ENCODE measurements at places on chromosomes 5 and 9.
A peak's percentile ranks its signal among the peaks of the same experiment; 100 is the strongest.

- no peak for DNase-seq
Measured at GRCh38 chr5:123359454-123360200, 63.6 kb downstream of the CEP120 start.

GRCh38 chr5:67873935-67874334, 341.6 kb upstream of the PIK3R1 start:
- DNase-seq: no peak

GRCh38 chr5:29867155-29867554, 1326.3 kb upstream of the CDH6 start:
- no peak for DNase-seq

GRCh38 chr9:117825609-117826347, 121.6 kb downstream of the TLR4 start:
- DNase-seq: no peak

DNA sequence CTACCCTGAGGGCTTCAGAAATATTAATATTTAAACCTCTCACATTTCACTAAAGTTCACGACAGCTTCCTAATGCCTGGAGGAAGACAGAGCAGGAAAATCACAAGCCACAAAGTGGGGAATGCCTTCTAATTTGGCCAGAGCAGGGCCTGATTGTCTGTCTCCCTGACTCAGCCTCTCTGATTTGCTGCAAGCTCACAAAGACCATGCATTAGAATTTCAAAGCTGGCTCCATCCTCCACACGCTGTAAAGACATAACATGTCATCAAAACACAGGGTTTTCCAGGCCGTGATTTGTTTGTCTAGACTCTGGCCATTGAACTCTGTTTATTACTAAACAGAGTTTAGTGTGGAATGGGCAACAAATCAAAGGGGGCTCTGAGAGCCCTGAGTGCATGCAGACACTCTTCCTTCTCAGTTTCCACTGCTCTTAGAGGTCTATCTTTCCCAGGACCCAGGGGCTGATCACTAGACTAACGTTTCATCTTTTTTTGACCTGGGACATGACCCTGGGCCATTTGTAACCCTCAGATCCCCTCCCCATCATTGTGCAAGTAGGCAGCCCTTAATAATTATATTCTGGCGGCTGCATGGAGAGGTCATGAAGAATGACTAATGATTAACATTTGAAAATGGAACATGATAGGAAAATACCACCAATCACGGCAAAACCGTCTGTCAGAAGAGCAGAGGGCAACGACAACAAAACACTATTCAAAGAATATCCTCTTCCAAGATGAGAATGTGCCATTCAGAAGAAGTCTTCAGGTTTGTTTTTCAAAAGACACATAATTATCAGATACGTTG, 140.2 kb downstream of the ENC1 start:
- no peak for DNase-seq

DNA sequence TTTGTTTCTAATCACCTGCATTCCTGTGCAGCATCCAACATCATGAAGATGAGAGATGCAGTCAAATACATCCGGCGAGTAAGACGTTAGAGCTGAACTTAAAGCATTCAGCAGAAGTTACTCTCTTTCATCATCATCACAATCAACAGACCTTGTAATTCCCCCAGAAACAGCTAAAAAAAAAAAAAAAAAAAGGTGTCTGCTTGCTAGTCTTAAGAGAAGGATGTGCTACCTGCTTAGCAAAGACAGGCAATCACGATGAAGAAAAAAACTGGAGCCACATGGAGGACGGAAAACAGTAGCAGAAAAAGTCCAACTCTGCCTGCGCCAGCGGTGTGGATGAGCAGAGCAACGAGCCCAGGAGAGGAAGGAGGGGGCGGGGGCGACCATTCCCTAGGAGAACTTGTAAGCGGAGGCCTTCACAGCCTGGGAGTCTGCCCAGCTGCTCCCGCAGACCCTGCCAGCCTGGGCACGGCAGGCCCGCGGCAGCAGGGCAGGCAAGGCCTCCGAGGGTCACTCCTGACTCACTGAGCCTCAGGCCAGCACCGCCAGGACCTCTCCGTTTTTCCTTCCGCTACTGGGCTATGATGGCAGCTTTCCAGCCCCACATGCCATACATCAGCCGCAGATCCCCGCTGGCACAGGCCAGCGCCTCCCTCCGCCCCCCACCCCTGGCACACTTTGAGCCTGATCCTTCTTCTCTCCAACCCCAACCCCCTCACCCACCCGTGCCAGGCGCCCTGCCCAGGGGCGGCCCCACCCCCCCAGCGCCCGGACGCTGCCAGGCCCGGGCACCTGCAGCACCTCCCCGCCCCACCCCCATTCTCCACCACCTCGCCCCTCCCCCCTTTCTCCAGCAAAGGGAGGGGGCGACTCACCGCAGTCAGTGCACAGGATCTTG, 1.4 kb downstream of the NRG2 start:
- peak; percentile 65 for DNase-seq

DNA sequence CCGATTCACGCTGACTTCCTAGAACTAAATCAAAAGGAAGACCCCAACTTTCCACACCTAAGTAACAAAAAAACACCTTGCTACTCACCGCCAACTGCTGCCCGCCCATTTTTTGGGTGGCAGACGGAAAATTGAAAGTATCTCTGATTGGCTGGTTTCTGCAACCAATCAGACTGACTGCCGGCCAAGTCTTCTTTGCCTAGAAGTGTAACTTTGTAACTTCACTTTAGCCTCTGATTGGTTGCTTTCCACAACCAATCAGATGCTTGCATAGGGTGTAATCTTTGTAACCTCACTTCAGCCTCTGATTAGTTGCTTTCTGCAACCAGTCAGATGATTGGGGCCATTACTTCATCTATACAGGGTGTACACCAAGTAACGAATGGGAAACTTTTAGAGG, 42.6 kb upstream of the ANKH start:
- no peak for DNase-seq

- no peak for DNase-seq
Measured at GRCh38 chr9:96256800-96257199, 45.2 kb downstream of the HSD17B3 start.

DNA sequence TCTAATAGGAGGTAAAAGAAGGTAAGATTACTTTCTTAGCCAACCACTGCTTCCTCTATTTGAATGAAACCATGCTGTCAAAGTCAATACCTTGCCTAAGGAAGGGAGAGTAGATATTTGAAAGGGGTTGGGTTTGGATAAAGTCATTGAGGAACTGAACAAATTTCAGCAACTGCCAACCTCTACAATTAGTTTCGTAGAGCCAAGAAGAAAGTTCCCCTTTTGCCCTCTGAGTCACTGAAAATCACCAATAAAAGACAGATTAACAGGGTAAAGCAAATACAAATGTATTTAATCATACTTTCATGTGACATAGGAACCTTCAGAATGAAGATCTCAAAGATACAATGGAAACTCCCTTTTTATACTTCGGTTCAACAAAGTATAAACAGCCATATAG, 615.7 kb downstream of the GABRG2 start:
- no peak for DNase-seq

DNA sequence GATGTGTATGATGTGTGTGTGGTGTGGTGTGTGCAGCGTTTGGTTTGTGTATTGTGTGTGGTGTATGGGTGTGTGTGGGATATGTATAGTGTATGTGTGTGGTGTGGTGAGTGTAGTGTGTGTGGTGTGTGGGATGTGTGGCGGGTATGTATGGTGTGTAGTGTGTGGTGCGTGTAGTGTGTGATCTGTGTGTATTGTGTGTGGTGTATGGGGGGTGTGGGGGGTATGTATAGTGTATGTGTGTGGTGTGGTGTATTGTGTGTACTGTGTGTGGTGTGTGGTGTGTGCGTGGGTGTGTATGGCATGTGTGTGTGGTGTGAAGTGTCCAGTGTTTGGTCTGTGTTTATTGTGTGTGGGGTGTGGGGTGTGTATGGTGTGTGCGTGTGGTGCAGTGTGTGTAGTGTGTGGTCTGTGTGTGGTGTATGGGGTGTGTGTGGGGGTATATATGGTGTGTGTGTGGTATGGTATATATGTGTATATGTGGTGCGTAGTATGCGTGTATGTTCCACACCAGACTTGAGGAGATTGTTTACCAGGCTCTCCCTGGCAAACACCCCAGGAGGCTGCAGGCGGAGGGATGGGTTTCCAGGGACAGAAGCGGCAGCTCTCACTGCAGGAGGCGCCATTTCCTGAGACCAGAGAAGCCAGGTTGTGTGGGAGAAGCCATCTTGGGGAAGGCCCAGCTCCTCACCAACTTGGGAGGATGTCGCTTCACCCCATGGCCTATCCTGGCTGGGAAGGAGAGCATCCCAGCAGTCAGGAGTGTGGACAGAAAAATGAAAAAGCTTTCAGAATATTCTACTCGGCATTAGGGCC, 138.1 kb downstream of the NXNL2 start:
- DNase-seq: no peak

DNA sequence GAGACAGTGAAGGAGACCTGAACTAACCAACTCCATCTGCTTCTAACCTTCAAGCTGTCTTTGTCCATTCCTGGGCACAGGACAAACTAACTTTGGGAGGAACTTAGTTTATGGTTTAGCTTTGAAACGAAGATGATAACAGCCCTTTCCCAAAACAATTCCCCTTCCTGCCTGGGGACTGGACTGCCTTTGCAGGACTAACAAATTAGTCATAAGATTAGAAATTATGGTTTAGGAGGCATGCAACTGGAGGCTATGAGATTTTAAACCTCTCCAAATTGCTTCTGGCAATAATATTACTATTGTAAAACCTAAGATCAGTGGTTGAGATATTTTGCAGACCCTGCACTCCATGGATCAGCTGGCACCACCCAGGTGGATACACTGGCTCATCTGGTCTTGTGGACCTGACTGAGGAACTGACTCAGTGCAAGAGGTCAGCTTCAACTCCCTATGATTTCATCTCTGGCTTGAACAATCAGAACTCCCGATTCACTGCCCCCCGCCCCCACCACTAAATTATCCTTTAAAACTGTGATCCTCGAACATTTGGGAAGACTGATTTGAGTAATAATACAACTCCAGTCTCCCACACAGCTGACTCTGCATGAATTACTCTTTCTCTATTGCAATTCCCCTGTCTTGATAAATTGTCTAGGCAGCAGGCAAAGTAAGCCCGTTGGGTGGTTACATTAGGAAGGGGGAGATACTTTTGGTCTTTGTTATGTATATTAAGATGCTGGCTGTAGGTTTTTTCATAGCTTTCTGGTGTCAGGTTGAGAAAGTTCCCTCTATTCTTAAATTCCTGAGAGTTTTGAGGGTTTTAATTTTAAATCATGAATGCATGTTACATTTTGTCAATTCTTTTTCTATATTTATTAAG, 213.3 kb downstream of the TSSK1B start:
- DNase-seq: no peak

- DNase-seq: peak; percentile 87
Measured at GRCh38 chr5:172713113-172713808, 57.7 kb downstream of the DUSP1 start.

DNA sequence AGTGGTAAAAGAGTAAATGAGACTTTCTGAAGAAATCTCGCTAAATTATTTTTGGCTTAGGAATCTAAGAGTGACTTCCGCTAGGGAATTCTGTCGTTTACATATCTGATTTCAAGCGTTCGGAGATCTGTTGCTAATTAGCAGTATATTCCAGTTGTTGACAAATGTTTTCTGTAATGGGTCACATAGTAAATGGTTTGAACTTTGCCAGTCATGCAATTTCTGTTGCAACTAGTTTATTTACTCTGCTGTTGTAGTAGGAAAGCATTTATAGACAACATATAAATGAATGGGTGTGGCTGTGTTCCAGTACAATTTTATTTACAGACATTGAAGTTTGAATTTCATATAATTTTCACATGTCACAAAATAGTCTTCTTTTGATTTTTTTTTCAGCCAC, 57.4 kb upstream of the JAK2 start:
- no peak for DNase-seq

GRCh38 chr5:171642894-171643293, 142.7 kb upstream of the SMIM23 start:
- DNase-seq: no peak

DNA sequence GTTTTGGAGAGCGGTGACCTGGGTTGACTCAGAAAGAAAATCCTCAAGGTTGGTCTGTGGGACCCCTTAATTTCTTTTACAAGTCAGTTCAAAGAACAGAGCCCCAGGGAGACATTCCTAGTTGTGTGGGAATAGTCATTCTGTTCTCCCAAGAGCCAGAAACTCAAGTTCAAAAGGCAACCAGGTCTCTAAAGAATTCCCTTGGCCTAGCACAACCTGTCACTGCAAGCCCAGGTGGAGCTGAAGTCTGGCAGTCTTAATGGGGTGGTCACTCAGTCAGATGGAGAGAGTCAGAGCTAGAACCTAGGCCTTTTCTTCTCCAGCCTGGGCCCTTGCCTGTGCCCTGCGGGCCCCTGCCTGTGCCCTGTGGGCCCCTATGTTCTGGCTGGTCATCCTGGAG, 37.5 kb upstream of the CDKN2AIPNL start:
- DNase-seq: no peak

DNA sequence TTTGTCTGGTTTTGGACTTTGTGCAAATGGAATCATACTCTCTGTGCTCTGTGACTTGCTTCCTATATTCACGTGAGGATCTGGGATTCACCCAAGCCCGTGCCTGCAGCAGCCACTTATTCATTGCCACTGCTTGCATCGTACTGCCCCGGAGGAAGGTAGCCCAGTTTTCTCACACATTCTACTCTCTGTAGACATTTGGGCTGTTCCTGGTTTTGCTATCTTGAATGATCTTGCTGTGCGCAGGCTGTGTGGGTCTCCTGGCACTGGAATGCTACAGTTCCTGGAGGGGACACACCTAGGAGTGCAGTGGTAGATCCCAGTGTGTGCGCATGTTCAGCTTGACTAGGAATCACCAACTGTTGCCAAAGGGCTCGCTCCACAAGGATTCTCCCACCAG, 99.2 kb upstream of the BOD1 start:
- DNase-seq: no peak

DNA sequence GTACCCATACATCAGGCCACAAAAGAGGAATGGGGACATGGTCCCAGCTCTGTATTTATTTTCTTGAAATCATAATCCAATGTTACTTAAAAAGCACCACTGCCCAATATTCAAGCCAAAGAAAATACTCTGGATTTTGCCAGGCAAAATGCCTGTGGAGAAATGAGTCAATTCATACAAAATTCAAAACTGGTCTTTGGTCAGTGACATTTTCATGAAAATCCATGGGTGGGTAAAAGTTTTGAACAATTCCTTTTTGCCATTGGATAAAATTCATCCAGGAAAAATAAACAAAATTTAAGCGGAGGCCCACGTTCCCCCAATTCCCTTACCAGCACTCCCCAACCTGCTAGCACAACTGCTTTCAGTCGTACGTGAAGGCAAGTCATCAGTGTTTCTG, 186.2 kb downstream of the GLIS3 start:
- no peak for DNase-seq

DNA sequence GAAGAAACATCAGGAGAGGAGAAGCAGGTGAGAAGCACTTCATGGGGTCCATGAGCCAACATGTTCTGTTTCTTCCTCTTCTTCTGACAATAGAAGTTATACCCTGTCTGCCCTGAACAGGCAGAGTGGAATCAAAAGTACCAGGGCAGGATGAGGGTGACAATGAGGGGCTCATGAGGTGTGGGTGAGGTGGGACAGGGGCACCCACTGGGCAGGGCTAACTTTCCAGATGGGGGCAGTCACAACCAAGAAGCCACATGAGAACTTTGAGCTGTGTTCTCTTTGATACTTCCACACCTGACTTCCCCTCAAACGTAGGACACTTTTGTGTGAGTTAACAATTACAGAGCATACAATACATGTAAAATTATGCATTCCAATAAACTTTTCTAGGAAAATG, 92.7 kb downstream of the LHFPL2 start:
- no peak for DNase-seq

- DNase-seq: no peak
Measured at GRCh38 chr5:1204693-1205242, 3.4 kb downstream of the SLC6A19 start.

All from upper lobe of right lung (tissue), 1 donor.